Epithelial cell of esophagus (primary cell): ENCODE measurements at places on chromosomes 1 and 21.

GRCh38 chr1:6004412-6005123 is 12.3 kb upstream of the NPHP4 start:
- no peak for DNase-seq

GRCh38 chr1:37148663-37149062 is 114.3 kb upstream of the GRIK3 start:
- no peak for DNase-seq

DNA sequence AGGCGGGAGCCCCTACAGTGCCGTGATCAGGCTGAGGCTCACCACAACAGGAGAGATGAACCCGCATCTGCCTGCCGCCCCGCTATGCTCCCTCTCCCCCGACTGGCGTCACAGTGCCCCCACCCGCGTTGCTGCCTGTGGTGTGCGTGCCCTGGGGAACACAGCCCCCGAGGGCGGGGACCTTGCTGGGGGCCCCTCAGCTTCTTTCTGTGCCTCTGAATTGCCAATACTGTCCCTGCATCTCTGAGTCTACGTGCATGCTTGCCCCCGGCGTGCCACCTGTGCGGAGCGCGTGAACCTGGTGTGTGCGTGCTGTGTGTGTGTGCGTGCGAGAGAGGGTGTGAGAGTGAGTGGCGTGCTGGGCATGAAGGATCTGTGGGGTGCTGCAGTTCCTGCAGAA is 10.3 kb downstream of the PARS2 start:
- DNase-seq = no peak

DNA sequence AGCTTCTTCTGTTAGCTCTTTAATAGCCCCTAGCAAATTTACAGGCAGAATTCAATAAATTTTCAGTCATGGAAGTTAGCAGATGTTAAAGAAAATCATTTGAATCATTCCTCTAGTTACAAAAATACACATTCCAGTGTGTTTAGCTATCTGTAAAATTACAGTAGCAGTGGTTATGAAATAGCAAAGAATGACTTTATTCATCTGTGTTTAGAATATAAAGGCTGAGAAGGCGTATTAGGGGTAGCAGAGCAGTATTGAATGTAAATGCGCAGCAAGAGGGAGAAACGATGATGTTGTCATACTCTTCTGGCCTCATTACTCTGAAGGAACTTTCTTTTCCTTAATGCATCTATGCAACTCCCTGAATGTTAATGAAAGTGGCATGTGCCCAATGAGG is 106.2 kb upstream of the CYYR1 start:
- no peak for DNase-seq

DNA sequence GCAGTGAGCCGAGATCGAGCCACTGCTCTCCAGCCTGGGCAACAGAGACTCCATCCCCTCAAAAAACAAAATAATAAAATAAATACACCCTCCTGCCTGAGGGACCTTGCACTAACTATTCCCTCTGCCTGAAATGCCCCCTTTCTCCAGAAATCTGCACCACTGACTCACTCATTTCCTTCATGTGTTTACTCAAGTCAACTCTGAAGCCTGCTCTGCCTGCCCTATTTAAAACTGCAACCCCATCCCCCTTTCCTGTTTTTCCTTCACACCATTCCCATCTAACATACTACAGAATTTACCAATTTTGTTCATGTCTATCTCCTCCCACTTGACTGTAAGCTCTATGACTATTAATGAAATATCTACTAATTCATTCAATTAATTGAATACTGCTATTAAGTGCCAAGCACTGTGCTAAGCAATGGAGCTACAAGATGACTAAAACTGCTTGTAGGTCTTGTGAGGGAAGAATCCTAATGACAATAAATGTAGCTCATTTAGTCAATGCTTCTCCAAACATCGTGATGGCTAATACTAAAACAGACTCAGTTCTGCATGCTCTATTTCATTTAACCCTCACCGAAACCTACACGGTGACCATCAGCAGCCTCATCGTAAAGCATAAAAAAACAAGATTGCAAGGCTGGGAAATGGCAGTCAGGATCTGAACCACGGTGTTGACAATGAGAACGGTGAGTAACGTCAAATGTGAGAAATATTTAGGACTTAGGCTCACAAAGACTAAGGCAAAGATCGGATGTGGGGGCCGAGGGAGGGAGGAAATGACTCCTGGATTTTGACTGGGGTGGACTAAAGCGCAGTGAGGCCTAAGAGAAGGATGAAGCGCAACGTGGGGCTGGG is 749 bp upstream of the TMEM39B start:
- DNase-seq = peak; percentile 57
